ENCODE measurements at places on chromosomes 12 and 14. TPM values are rescaled to one million over a fixed set of nuclear protein-coding genes. Genes with fewer than 3 reads are reported as not detected.
A peak's percentile ranks its signal among the peaks of the same experiment; 100 is the strongest.

GRCh38 chr12:91743704-91744321, 401.8 kb downstream of the BTG1 start:
- no peaks in the 10 kb centered on the region for H3K4me1 ChIP-seq
- H3K4me3 ChIP-seq = no peak overlapping the region
- no peaks in the 10 kb centered on the region for H3K36me3 ChIP-seq
- H3K27me3 ChIP-seq = no peaks in the 10 kb centered on the region
- no peak overlapping the region for H3K27ac ChIP-seq
- no peak for DNase-seq

The E2F7 gene
- polyA plus RNA-seq = 3.9 TPM

DNA sequence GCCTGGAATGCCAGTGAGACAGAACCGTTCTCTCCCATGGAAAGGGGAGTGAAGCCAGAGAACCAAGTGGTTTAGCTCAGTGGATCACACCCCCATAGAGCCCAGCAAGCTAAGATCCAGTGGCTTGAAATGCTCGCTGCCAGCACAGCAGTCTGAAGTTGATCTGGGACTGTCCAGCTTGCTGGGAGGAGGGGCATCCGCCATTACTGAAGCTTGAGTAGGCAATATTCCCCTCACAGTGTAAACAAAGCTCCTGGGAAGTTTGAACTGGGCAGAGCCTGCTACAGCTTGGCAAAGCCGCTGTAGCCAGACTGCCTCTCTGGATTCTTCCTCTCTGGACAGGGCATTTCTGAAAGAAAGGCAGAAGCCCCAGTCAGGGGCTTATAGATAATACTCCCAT, 374.3 kb upstream of the DCN start:
- no peaks in the 10 kb centered on the region for H3K36me3 ChIP-seq
- DNase-seq = no peak
- no peak overlapping the region for H3K4me3 ChIP-seq
- no peak overlapping the region for H3K27ac ChIP-seq
- no peaks in the 10 kb centered on the region for H3K27me3 ChIP-seq

DNA sequence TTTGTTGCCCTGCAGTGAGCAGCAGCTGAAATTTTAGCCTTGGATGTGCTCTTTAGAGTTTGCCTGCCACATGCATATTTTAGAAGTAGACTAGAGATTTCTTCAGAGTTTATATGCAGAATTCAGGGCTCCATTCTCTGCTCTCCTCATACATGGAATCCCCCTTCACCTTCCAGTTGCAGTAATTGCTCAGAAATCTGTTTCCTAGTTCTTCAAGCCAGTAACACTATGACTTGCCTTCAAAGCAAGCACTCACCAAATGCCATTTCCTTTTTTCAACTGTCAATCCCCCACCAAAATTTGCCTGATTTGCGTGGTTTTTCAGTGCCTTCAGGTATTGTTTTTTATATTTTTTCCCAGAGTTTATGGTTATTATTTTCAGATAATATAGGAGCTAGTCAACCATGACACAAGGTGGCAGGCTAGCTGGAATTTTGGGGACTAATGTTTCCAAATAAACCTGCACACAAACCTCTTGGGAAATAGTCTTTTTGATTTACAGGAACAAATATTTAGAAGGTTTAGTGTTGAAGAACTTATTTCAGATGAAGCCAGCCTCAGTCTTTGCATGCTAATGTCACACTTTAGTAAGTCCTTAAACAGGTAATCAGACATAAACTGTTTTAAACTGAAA, 79.2 kb downstream of the ASCL1 start:
- no peaks in the 10 kb centered on the region for H3K27me3 ChIP-seq
- H3K27ac ChIP-seq = no peak overlapping the region
- H3K36me3 ChIP-seq = no peaks in the 10 kb centered on the region
- H3K4me1 ChIP-seq = no peaks in the 10 kb centered on the region

- DNase-seq = no peak
- no peak overlapping the region for H3K4me3 ChIP-seq
- H3K36me3 ChIP-seq = no peaks in the 10 kb centered on the region
These were observed 326.4 kb downstream of the RPL10L start for GRCh38 chr14:46325157-46325556.

DNA sequence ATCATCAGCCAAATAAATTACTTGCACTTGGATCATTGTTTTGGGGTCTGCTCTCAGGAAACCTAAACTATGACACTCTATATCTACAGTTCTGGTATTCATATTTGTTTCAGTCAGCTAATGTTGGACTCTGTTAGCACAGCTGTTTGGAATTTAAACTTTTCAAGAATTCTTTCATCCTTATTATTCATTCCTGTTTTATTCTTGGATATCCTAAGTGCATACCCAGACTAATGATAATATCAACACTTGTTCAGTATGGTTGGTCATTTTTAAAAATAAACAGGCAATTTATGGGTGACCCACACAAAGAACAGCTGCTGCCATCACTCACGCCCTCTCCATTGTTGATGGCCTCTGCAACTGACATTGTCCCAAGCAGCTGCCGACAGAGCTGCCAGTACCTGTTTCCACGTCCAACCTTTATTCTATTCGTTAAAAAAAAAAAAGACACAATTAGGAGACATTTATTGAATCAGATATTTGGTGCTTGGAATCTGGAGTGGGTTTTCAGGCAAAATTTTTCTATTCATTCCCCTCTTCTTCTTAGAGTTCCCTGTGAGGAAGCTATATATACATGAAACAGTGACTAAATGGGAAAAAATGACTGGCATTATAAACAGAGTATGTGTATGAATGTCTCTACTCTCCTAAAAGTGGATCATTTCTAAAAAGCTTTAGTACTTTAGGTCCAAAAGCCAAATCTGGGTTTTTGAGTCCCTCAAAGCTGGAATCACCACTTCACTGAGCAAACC, 252.1 kb upstream of the NAV3 start:
- no peak overlapping the region for H3K4me3 ChIP-seq
- no peak for DNase-seq
- H3K27ac ChIP-seq = no peak overlapping the region
- no peaks in the 10 kb centered on the region for H3K4me1 ChIP-seq

DNA sequence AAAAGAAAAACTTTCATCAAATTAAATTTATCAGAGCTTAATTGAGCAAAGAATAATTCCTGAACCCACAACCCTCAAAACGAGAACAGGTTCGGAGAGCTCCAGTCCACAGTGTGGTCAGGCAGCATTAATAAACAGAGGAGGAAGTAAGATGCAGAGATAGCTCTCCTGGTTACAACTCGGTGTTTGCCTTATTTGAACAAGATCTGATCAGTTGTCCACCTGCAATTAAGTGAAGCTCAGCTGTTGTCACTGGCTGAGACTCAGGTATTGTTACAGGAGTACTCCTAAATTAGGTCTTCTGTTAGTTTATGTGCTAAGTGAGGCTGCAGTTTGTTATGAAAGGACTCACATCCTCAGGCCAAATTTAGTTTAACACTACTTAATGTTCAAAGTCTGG, 451.4 kb upstream of the PDE3A start:
- H3K4me1 ChIP-seq = no peaks in the 10 kb centered on the region
- no peak overlapping the region for H3K4me3 ChIP-seq
- H3K27ac ChIP-seq = no peak overlapping the region
- no peak for DNase-seq

- peaks cover 14% of the 10 kb centered on the region for H3K4me1 ChIP-seq
- H3K4me3 ChIP-seq = no peak overlapping the region
- H3K27me3 ChIP-seq = no peaks in the 10 kb centered on the region
- H3K27ac ChIP-seq = no peak overlapping the region
These were observed 210.7 kb upstream of the PWP1 start for GRCh38 chr12:107474639-107475539.

- H3K4me3 ChIP-seq = no peak overlapping the region
- H3K27ac ChIP-seq = no peak overlapping the region
- no peaks in the 10 kb centered on the region for H3K4me1 ChIP-seq
- H3K27me3 ChIP-seq = no peaks in the 10 kb centered on the region
- DNase-seq = no peak
These were observed 49.3 kb downstream of the OVCH1 start for GRCh38 chr12:29448157-29448556.

DNA sequence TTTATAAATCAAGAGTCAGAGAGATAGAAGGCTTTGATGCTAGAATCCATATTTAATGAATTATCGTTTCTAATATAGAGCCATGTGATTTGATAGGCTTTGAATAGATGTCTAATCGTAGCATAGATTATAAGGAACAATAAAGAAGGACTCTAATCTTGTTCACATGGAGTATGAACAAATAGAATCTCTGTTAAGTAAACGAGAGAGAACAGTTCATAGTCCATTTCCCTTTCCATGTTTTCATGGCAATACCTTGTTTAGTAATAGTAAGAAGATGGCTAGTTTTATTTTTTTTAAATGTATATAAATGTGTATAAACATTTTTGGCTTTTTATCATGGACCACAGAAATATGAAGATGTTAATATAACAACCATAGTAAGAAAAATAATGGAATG, 32.3 kb upstream of the RAD51AP1 start:
- no peaks in the 10 kb centered on the region for H3K36me3 ChIP-seq
- DNase-seq = no peak
- peaks cover 7% of the 10 kb centered on the region for H3K4me1 ChIP-seq

- no peak overlapping the region for H3K27ac ChIP-seq
- H3K4me3 ChIP-seq = no peak overlapping the region
- no peaks in the 10 kb centered on the region for H3K36me3 ChIP-seq
- no peaks in the 10 kb centered on the region for H3K4me1 ChIP-seq
These were observed 242.2 kb upstream of the OR4E1 start for GRCh38 chr14:21915826-21916225.

The MUCL1 gene
- 1.1 TPM for polyA plus RNA-seq

The MYRFL gene
- 0.39 TPM for polyA plus RNA-seq

GRCh38 chr12:111429828-111430432, 24.2 kb downstream of the SH2B3 start:
- no peak for DNase-seq
- H3K36me3 ChIP-seq = peaks cover 4% of the 10 kb centered on the region
- H3K4me3 ChIP-seq = no peak overlapping the region
- no peaks in the 10 kb centered on the region for H3K27me3 ChIP-seq
- H3K4me1 ChIP-seq = peaks cover 28% of the 10 kb centered on the region
- H3K27ac ChIP-seq = no peak overlapping the region

DNA sequence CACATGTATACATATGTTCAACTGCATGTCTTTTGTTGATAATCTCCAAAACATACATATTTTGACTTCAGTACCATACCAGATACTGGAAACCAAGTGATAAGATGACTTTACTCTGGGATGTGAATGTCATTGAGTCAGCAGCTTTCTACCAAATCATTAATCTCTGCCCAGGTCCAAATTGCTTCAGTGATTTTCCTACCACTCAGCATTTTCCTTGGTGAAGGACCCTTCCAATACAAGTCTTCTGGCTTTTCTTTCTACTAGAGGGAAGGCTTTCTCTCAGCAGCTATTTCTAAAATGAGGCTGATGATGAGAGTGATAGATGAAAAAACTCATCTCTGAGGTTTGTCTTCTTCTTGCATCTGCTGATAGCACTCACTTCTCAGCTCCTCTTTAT, 1008.5 kb downstream of the NRXN3 start:
- H3K4me3 ChIP-seq = no peak overlapping the region
- no peaks in the 10 kb centered on the region for H3K27me3 ChIP-seq
- H3K36me3 ChIP-seq = no peaks in the 10 kb centered on the region
- no peak for DNase-seq
- H3K27ac ChIP-seq = no peak overlapping the region

DNA sequence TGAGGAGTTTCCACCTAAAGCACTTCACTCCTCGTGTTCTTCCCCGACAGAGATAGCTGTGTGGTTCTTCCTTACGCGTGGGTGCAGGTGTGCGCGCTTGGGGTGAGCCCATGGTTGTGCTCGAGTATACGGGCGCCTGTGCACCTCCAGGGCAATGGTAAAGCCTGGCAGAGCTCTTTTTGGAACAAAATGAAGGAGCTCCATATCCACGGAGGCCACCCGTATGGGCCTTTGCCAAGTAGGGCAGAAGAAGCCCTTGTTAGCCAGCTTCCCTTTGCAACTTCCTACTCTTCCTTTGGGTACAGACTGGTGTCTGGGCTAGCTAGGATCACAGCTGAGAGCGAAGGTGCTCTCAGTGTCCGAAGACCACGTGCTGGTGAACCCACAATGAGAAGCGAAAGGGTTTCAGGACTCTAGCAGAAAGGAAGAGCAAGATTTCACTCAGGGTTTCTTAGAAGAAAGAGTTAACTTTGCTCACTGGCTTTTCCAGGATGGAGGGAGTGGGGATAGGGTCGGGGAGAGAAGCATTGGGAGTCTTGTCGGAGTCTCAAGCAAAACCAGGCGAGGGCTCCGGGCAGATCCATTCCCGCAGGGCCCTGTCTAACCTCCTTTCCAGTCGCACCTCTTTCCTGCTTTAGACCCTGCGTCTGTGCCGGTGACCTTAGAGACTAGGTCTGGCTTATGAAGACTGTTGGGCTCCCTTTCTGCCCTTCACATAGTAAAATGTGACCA, 960 bp upstream of the LRFN5 start:
- H3K27ac ChIP-seq = no peak overlapping the region
- no peak for DNase-seq
- peaks cover 2% of the 10 kb centered on the region for H3K4me1 ChIP-seq

- no peak overlapping the region for H3K4me3 ChIP-seq
- no peaks in the 10 kb centered on the region for H3K4me1 ChIP-seq
- H3K27ac ChIP-seq = no peak overlapping the region
- no peaks in the 10 kb centered on the region for H3K36me3 ChIP-seq
These were observed 64.9 kb downstream of the MIPOL1 start for GRCh38 chr14:37262649-37263048.

DNA sequence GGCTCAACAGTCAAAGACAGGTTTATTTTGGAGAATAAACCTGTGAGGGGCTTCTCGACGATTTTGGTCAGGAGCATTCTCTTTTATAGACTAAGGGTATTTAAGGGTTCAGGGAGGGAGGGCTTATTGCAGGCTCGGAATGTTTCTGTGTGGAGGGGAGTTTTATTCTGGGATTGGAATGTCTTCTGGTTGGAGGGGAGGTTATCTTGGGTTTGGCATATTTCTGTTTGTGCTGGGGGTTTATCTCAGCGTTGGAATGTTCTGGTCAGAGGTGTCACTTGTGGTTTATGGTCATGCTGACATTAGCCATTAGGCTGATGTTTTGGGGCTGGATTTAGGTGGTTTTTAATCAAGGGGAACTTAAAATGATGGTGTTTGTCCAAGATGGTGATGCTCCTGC, 103.9 kb downstream of the SUDS3 start:
- no peak for DNase-seq
- H3K4me1 ChIP-seq = no peaks in the 10 kb centered on the region
- no peak overlapping the region for H3K4me3 ChIP-seq
- no peaks in the 10 kb centered on the region for H3K36me3 ChIP-seq
- no peak overlapping the region for H3K27ac ChIP-seq
- no peaks in the 10 kb centered on the region for H3K27me3 ChIP-seq

GRCh38 chr14:103230021-103230420, 104.0 kb upstream of the EIF5 start:
- H3K27ac ChIP-seq = no peak overlapping the region
- no peak for DNase-seq
- peaks cover 3% of the 10 kb centered on the region for H3K27me3 ChIP-seq
- H3K4me1 ChIP-seq = no peaks in the 10 kb centered on the region
- no peaks in the 10 kb centered on the region for H3K36me3 ChIP-seq

DNA sequence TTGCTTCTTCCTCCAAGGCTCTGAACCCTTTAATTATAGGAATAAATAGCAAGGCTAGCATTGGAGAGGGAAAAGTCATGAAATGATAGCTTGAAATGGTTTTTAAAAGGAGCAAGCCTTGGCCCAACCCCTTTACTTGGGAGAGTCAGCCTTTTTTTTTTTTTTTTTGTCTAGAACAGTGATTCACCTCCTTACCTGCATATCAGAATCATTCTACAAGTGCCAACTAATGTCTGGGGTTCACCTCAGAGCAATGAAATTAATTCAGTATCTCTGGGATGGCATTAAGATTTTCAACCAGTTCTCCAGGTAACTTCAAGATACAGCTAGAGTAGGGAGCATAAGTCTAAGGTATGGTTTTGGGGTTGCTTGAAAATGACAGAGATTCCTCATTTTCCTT, 41.3 kb upstream of the TMTC2 start:
- no peak overlapping the region for H3K4me3 ChIP-seq
- H3K4me1 ChIP-seq = peaks cover 14% of the 10 kb centered on the region
- no peaks in the 10 kb centered on the region for H3K36me3 ChIP-seq
- DNase-seq = peak; percentile 13
- H3K27ac ChIP-seq = peak overlapping the region; percentile 32
